Tracheal epithelial cell (primary cell): ENCODE measurements at places on chromosomes 5 and 9. TPM values are rescaled to one million over a fixed set of nuclear protein-coding genes. Genes with fewer than 3 reads are reported as not detected.

ANKH gene
- total RNA-seq, result 9.4 and 12.3 TPM in 2 replicates

OR13C3 gene
- 0.43 TPM in 1 of 2 replicates, not detected in the other for total RNA-seq

CDH6 gene
- 2.3 and 38.6 TPM in 2 replicates for total RNA-seq

IL5 gene
- total RNA-seq, result not detected in 2 replicates

EXD3 gene
- total RNA-seq, result 12.8 and 22.6 TPM in 2 replicates

IGFBPL1 gene
- under 0.01 TPM in 1 of 2 replicates, not detected in the other for total RNA-seq

SPINK7 gene
- total RNA-seq, result 2.9 and 4.3 TPM in 2 replicates

ABLIM3 gene
- 2.8 and 14.2 TPM in 2 replicates for total RNA-seq

PCDHA8 gene
- total RNA-seq, result not detected in 2 replicates

SLC45A2 gene
- total RNA-seq, result 0.21 TPM in 1 of 2 replicates, not detected in the other

S100Z gene
- not detected in 2 replicates for total RNA-seq

ESM1 gene
- total RNA-seq, result not detected in 2 replicates

CNTNAP3 gene
- 7.0 and 12.6 TPM in 2 replicates for total RNA-seq

IL31RA gene
- 0.24 and 0.85 TPM in 2 replicates for total RNA-seq

CCNO gene
- 1.2 and 7.2 TPM in 2 replicates for total RNA-seq

FOXD4L3 gene
- total RNA-seq, result not detected in 2 replicates

PCDH12 gene
- 0.72 TPM in 1 of 2 replicates, not detected in the other for total RNA-seq

RORB gene
- under 0.01 and 0.21 TPM in 2 replicates for total RNA-seq

OLFM1 gene
- 0.48 TPM in 1 of 2 replicates, not detected in the other for total RNA-seq

VDAC1 gene
- total RNA-seq, result 526 and 588 TPM in 2 replicates

LHX3 gene
- total RNA-seq, result not detected in 2 replicates

FBP2 gene
- not detected in 2 replicates for total RNA-seq

MAST4 gene
- total RNA-seq, result 23.1 and 27.1 TPM in 2 replicates

C9orf43 gene
- total RNA-seq, result under 0.01 TPM in 1 of 2 replicates, not detected in the other

SLC46A2 gene
- total RNA-seq, result not detected in 2 replicates

F2RL1 gene
- total RNA-seq, result 32.2 and 94.9 TPM in 2 replicates
